DMS79 (cell line): ENCODE measurements at places on chromosomes 1 and 21.

DNA sequence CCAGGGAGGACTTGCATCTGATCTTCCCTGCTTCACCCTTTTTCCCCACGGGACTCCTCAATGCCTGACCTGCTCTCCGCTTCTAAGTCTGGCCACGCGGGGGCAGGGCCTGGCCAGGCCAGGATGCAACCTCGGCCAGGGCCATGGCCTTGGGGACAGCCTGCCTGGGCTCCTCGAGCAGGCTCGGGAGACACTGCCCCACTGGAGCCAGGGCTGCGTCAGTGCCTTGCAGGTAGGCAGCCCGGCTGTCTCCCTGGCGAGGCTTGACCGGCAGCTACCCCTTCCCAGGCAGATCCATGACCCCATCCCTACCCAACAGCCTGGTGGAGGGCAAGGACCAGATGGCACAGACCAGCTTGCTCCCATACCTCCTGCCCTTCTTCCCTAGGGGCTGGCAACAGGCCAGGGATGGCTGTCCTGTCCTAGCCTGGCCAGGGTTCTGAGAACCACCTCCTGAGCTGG is 2.7 kb upstream of the PRDM16 start:
- no peak for DNase-seq

DNA sequence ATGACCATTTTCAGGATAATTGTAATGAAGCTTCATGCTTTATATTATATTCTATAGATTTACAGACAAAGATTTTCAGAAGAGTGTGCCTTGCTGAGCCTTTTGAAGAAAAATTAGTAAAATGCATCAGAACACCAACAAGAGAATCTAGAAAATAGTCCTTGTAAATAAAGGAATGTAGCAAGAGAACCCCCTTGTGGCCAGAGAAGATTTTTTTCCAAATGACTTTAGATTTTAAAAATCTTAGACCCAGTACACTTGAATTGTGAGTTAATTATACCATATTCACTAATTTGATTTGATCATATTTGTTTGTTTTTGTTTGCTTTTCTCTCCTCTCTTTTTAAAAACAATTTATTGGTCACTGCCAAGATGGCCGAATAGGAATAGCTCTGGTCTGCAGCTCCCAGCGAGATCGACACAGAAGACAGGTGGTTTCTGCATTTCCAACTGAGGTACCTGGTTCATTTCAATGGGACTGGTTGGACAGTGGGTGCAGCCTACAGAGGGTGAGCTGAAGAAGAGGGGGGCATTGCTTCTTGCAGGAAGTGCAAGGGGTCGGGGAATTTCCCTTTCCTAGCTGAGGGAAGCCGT is 12.8 kb upstream of the IFI44L start:
- DNase-seq = no peak

- DNase-seq = no peak
Observed at GRCh38 chr1:178417858-178418257, 78.9 kb downstream of the CLEC20A start.

- peak; percentile 8 for DNase-seq
Observed at GRCh38 chr1:4561205-4561604, 93.2 kb upstream of the AJAP1 start.

- no peak for DNase-seq
Observed at GRCh38 chr1:218336328-218336727, 8.8 kb upstream of the TGFB2 start.

DNA sequence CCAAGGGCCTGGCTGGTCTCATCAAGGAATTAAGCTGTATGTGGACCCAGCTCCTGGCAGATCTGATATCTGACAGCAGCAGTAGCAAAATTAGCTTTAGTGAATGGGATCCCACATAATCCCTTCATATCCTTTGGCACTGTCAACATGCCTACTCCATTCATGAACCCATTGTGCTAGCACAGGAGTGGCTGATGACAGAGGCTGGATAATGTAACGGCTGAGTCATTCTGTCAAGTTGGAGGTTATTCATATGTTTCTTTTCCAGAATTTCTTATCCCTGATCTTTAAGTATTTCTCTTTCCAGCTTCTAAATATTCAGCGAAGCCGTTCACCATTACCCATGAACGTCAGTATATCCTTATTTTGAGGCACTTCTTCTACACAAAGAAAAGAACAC is 84.3 kb downstream of the EXTL2 start:
- DNase-seq = no peak

- no peak for DNase-seq
Observed at GRCh38 chr1:60055336-60055735, 18.2 kb downstream of the C1orf87 start.

DNA sequence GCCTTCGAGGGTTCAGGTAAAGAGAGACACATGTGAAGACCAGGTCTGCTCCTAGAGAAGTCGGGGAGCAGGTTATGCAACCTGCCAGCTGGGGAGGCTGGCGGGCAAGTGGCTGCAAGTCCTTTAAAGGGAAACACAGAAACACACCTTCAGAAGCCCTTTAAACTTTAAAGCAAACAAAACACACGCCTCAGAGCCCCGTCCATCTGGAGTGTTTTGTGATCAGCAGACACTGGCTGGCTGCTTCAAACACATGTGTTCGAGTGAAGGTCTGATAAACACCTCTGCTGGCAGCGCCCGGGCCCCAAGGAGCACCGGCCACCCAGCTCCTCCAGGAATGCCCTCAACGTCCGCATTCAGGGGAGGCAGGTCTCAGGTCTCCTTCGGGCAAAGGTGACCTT is 15.2 kb downstream of the RIPK4 start:
- peak; percentile 78 for DNase-seq

GRCh38 chr1:99782920-99783319 is 16.5 kb upstream of the FRRS1 start:
- no peak for DNase-seq

- peak; percentile 69 for DNase-seq
Observed at GRCh38 chr1:203051841-203052324, 25.6 kb downstream of the PPFIA4 start.

GRCh38 chr1:30379684-30380624 is 343.4 kb downstream of the MATN1 start:
- peak; percentile 75 for DNase-seq

- no peak for DNase-seq
Observed at GRCh38 chr1:199733125-199733524, 294.4 kb upstream of the NR5A2 start.

DNA sequence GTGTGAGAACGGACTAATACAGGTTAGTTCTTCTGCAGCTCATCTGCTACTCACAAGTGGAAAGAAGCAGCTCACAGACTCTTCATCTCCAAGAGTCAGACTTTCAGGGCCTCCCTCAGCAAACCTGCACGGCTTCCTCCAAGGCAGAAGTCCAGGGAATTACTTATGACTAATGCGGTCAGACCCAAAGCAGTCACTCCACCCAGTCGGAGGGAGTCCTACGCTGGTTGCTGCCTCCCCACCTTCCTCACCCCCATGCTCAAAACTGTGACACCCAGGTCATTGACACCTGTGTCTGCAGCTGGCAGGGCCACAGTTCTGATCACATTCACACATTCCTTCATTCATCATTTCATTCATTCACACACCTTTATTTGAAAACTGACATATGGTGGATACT is 38.4 kb upstream of the PRDM2 start:
- DNase-seq = no peak

- no peak for DNase-seq
Observed at GRCh38 chr1:155202198-155202597, 5.5 kb downstream of the THBS3 start.

DNA sequence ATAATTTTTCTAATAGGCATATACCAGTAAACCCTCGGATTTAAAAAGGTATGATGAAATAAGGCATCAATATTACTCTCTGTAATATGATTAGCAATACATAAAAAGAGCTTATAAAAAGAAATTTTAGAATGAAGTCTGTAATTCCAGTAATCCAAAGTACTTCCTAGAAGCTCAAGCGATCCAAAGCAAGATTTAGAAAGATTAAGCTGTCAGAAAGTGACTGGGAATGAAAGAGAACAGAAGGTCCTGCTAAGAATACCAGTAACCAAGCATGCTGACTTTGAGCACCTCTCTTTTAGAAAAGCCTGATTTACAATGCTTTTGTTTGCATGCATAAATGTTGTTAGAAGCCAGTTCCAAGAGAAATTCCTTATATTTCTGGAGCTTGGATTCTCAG is 125.1 kb downstream of the GIPC2 start:
- no peak for DNase-seq

- DNase-seq = no peak
Observed at GRCh38 chr21:45542667-45543370, 579 bp upstream of the SLC19A1 start.

DNA sequence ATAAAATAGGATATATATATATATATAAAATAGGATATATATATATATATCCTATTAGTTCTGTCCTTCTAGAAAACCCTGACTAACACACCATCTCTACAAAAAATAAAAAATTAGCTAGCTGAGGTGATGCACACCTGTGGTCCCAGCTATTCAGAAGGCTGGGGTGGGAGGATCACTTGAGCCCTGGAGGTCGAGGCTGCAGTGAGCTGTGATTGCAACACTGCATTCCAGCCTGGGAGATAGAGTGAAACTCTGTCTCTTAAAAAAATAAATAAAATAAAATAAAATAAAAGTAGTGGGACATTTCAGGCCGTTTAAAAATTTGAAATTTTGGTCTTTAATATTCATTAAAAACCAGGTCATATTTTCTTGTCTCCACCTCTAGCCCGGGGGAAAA is 4.2 kb upstream of the RRP1 start:
- no peak for DNase-seq

DNA sequence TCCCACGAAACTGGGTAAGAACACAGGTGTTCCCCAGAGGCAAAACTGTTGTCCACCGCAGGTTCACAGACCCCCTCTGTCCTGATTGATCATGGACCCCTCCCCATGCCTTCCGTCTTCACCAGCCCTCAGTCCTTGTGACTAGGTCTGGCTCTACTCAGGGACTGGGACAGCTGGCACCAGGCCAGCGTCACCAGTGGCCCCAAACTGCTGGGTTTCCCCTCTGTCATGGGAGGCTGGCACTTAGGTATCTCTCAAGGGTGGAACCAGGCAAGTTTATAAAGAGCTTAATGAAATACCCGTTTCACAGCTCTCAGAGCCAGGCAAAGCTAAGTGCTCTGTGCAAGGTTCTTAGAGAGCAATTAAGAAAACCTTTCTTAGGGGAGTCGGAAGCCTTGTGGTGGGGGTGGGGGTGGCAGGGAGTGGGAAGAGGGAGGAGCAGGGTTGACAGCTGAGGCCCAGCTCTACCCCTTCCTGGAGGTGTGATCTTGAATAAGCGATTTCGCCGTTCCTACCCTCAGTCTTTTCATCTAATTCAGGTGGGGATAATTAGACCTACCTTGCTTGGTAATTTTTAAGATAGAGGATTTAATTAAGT is 35.0 kb upstream of the IFNLR1 start:
- DNase-seq = peak; percentile 72

GRCh38 chr1:18927654-18928272 is 25.4 kb upstream of the ALDH4A1 start:
- DNase-seq = no peak

DNA sequence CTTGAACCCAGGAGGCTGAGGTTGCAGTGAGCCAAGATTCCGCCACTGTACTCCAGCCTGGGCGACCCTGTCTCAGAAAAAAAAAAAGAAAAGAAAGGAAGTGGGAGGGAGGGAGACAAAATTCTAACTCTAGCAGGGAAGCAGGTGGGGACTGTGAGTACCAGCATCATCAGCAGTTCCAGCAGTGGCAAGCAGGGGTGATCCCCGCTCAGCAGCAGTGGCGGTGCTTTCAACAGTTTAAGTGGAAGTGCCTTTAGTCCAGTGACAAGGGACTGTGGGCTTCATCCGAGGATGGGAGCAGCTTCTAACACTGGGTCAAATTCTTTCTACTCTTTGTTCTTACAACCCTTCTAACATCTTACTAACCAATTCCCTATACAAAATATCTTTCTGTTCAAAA is 858.1 kb upstream of the ADAMTS5 start:
- no peak for DNase-seq

GRCh38 chr1:79539001-79539400 is 532.5 kb upstream of the ADGRL4 start:
- no peak for DNase-seq

DNA sequence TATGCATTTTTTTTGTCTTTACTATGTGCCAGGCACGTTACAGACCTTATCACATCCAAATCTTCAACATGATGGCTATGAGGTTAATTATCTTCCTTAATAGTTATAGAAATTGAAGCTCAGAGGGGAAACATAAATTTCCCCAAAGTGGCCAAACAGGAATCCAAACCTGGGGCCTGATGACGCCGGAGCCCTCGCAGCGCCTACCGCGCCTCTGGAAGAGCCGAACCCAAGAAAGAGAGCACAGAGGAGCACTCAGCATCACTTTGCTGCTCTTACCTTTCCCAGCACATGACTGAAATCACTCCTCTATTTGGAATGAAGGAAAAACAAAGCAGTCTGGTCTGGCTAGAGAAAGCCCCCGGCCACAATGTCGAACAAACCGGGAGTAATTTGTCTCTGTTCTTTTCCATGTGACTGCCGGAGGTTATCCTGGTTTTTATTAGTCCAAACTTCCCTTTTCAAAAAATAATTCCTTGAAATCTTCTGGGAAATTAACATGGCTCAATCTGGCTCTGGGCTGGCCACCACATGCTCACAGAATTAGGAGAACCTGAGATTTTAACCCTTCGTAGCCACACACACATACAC is 195.5 kb downstream of the ADSS2 start:
- DNase-seq = no peak

GRCh38 chr1:10402729-10403274 is 3.9 kb downstream of the PGD start:
- DNase-seq = no peak

DNA sequence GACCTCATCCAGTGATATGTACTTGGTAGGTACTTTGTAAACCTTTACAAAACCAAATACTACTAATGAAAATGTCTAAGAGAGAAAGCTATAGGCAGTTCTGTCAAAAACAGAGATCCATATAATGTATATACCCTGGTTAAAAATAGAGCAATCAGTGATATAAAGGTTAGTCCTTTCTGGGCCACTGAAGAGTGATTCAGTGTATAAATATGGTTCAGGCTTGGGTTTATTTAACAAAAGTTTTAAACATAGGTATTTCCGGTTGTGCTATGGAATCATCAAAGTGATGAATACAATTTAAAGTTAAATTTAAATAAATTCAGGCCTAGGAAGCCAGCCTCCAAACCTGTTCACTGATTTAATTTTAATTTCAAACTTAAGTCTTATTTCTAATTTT is 108.4 kb upstream of the DMRTA2 start:
- no peak for DNase-seq

DNA sequence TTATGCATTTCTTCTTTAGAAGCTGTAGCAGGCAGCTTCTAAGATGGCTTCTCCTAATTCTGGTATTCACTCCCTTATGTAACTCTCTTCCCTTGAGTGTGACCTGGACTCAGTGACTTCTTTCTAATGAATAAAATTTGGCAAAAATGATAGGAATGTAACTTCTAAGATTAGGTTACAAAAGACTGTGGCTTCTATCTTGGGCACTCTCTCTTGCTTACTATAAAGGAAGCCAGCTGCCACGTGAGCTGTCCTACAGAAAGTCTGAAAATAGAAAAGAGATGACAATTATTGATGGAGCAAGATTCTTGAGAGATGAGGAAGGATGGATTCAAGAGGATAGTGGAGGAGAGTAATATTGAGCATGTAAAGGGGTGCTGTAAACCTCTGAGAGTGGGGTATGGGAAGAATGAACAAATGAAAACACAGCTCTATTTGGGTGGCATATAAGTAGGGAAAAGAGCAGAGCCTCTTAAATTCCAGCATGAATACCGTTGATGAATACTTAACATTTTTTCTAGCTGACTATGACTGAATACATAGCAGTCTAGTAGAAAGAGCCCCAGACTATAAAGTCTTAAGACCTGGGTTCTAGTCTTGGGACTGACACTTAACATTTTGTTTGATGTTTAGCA is 5.5 kb downstream of the TSEN15 start:
- DNase-seq = no peak

GRCh38 chr1:206023695-206024094 is at the start of gene CTSE:
TSS of gene CTSE (minus strand) at chr1:206023895. CDS start at chr1:206023791, 104 bp downstream.
- DNase-seq = no peak

GRCh38 chr1:85359874-85360721 is 83.7 kb upstream of the BCL10 start:
- no peak for DNase-seq
